Activated CD4-positive, alpha-beta T cell treated with anti-CD3 and anti-CD28 coated beads for 48 hours (primary cell): ENCODE measurements at places on chromosomes 11 and 22.

DNA sequence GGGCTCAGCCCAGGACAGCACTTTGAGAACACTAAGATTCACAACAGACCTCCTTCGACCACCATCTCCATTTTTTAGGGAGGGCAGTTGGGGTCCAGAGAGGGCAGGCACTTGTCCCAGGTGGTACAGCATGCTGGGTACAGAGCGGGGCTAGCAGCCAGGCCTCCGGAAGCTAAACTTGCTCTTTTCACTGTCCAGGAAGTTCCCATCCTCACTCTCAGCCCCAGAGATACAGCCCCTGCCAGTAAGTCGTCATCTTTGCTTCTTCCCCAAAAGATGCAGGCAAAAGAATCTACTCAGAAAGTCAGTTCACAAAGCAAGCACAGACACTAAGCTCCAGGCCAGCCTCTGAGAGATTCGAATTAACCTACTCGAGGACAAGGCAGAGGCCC lies 6.7 kb upstream of the RAB3IL1 start:
- no peak for DNase-seq

- no peak for DNase-seq
Observed at GRCh38 chr11:119350302-119350701, 3.8 kb upstream of the MFRP start.

DNA sequence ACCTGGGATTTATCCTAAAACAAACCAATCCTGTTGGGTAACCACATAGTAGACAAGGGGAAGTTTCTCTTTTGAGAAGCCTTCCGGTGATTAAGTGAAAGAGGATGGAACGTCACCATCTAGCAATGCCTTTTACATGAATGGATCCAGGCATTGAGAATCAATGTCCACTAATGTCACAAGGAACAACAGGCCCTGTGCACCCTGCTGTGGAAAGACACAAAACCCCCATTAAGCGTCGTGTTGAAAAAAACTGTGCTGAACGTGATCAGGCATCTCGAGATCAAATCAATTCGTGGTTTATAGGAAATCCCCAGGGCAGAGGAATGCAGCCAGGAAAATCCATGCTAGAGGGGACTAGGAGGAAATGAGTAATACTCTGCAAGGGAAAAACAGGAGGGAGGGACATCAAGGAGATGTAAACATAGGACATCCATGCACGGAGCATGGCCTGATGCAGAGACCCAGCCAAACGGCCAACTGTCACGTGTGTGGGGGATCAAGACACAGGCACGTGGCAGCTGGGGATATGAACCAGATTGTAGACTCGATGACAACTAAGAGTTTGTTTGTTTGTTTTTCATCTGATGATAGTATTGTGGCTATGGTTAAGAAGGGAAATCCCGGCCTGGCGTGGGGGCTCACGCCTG lies 38.6 kb upstream of the CARS1 start:
- no peak for DNase-seq

DNA sequence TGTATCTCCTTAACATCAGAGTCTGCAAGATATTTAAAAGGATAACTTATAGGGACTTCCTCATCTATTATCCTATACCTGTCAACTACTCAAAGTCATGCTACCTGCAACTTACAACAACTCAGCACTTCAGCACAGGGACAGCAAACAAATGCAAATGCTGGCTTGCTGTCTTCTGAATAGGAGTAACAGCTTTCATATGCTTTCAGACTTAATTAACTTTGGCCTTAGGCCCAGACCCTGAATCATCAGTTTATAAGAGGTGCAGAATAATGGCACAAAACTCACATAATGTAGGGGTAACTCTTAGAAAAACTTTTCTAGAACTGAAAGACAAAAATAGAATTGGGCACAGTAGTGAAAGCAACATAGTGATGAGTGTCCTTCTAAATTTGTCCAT lies 953.4 kb downstream of the DLG2 start:
- DNase-seq = no peak

GRCh38 chr11:62556875-62557631 lies 10.4 kb upstream of the AHNAK start:
- DNase-seq = peak; percentile 74

GRCh38 chr11:67505605-67506396 lies 638 bp upstream of the PITPNM1 start:
- peak; percentile 96 for DNase-seq

DNA sequence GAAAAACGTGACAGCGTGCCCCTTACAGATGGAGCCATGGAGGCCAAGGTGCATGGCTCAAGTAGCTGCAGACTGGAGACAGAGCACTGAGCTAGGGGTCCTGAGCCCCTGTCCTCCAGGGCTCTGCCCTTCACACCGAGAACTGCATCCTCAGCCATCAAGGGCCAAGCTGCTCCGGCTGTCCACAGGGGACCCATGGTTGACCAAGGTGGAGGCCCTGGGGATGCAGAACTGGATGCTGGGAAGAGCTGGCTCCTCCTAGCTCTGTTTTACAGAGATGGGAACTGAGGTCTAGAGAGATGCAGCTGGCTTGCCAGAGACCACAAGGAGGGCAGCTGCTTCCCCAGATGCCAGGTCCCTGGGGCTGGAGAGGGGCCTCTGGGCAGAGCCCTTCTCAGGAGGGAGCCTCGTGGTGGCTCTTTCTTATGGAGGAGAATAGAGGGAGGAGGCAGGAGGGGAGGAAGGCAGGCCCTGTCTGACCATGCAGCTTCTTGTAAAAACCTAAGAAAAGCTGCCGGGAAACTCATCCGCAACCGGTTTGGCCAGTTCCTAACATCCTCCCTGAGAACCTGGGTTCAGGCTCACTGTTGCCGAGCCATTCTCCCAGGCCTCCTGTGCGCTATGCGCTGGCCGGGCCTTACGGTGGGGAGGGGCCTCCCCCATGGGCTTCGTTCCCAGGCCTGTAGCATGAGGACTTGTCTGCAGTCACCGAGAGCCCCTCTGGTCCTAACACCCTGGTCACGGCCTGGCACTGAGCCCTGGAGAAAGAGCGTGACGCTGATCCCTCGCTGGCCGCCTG lies 80.6 kb downstream of the WNT7B start:
- no peak for DNase-seq

GRCh38 chr11:65719871-65720210 lies 757 bp downstream of the RNASEH2C start:
- peak; percentile 56 for DNase-seq

GRCh38 chr11:32425761-32426160 lies 9.6 kb downstream of the WT1 start:
- DNase-seq = no peak

GRCh38 chr11:128786507-128786906 lies 80.6 kb downstream of the KCNJ1 start:
- no peak for DNase-seq

GRCh38 chr11:130629039-130629438 lies 180.6 kb downstream of the ADAMTS15 start:
- DNase-seq = no peak

- no peak for DNase-seq
Observed at GRCh38 chr11:32893093-32893342, 407 bp downstream of the QSER1 start.

- DNase-seq = no peak
Observed at GRCh38 chr11:40139066-40139465, 1320.4 kb downstream of the LRRC4C start.

DNA sequence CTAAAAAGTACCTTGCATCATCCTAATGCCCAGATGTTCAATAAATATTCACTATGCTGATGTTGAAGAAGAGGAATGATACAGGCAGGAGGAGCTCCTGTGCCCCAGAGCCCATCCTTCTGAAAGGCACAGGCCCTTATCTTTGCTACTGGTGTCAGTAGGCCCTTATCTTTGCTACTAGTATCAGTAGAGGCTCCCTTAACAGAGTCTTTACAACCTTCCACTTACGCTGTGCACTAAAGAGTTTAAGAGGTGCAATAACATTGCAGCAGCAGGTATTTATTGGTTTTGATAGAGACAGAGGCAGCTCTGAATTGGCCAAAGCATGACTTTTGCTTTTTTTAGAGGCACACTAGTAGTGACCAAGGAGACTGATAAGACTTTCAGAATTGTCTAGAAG lies 174.4 kb downstream of the TENM4 start:
- no peak for DNase-seq

- peak; percentile 90 for DNase-seq
Observed at GRCh38 chr22:31630331-31631329, 31.4 kb downstream of the PISD start.

DNA sequence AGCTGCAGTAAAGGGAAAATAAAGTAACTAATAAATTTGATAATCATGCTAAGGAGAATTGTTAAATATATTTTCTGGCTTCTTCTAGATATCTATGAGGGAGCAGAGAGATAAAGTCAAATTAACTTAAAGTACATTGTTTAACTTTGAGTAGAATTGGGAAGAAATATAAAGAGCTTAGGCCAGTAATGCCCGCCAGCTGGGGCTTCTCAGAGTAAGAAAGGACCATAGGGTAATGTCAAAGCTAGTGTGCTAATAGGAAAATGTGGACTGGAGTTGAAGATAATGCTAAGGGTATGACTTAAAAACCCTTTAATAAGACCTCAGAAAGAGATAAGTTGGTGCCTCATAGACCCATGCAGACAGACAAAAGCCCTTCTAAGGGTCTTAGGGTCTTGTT lies 411.6 kb upstream of the ANO3 start:
- DNase-seq = no peak

DNA sequence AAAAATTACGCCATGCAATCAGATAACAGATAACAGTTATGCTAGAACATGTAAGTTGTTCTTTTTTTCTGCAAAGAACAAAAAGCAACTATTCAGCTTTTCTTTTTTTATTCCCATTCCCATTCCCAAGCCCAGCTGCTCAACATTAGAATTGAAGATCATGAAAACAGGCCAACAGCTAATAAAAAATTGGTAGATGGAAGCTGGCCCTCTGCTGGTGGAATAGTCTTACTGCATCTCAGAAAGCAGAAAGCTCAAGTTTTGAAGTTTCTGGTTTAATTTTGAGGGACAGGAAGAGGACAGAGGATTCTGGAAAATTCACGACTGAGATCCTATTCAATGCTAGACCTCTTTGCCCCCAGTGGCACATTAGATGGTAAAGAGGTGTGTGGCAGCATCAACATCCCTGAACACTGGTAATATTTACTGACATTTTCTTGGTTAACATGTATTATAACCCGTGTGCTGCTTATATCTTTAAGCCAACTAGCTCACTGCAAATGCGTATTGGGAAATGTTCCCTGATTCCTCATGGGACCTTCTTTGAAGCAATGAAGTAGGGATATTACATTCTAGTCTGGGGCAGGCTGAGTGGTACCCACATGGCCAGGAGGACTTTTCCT lies 591.2 kb downstream of the OPCML start:
- no peak for DNase-seq

DNA sequence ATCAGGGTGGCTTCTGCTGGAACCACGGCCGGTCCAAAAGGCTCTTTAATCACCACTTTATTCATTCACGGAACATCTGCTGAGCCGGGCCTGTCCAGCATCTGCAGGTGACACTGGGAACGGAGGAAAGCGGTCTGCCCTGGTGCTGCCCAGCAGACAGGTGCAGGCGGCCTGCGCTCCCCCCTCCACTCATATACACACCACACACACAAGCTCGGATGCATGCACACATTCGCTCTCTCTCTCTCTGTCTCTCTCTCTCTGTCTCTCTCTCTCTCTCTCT lies 736.9 kb downstream of the BRD1 start:
- no peak for DNase-seq

- DNase-seq = no peak
Observed at GRCh38 chr11:12979928-12980689, 29.0 kb upstream of the RASSF10 start.

DNA sequence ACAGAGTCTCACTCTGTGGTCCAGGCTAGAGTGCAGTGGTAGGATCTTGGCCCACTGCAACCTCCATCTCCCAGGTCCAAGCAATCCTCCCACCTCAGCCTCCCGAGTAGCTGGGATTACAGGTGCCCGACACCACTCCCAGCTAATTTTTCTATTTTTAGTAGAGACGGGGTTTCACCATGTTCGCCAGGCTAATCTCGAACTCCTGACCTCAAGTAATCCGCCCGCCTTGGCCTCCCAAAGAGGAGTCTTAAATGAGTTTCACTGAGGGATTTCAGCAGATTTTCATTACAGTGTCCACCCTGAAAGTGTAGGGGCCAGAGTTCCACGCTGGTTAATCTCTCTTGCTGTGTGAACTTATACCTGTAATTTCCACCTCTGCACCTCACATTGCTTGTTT lies 412 bp upstream of the RPS3 start:
- DNase-seq = no peak

DNA sequence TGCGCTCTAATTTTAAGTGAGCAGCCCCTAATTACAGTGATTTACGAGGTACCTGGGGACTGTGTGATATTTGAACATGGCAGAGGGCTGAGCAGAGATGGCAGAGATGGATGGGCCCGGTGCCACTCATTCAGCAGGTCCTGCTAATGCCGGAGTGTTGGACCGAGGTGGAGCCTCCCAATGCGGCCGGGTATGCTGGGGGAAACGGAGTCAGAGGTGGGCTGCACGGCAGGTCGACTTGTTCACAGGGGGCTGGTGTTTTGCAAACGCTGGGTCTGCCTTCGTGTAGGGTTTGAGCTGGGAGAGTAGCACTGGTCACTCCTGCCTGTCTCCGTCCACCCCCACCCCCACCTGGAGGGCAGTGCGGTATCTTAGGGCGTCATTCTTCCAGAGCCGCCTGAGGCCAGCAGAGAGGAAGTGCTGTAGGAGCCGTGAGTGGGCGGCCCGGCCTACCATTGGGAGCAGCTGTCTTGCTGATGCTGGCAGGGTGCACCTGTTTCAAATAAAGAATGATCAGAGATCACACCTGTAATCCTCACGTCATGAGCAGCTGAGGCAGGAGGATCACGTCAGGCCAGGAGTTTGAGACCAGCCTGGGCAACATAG lies 122.6 kb downstream of the IGLL1 start:
- DNase-seq = no peak

DNA sequence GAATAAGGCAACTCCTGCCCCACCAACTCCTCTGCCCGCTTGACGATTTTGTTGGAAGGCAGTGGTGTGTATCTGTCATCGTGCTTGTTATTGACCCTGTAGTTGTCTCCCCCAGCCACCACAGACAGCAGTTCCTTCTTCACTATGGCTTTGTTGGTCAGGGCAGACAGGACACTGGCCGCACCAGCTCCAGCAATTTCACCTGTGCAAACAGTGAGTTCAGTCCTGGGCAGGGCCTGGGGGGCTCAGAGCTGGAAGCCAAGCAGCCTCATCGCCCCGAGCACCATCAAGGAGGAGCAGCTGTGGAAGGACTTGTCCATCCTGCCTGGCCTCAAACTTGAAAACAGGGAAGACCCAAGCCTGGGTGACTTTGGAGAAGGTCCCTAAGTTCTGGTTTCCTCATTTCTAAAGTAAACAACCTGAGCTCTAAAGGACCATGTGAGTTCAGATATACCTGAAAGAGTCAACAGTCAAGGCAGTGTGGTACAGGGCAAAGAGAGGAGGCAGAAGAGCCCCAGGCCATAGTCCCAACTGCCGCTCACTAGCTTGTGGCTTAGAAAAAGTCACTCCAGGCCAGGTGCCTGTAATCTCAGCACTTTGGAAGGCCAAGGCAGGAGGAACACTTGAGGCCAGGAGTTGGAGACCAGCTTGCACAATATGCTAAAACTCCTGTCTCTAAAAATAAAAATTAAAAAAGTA lies 4.6 kb downstream of the PLAAT2 start:
- no peak for DNase-seq

GRCh38 chr11:99020352-99021225 lies at the start of gene CNTN5:
CNTN5 (plus strand) TSS chr11:99020949.
- DNase-seq = peak; percentile 38

- DNase-seq = no peak
Observed at GRCh38 chr11:112946866-112947265, 14.4 kb upstream of the NCAM1 start.
